Left renal cortex interstitium (tissue), 4 donors: ENCODE measurements at places on chromosomes 2 and 18.

GRCh38 chr2:118832071-118832790 is 15.2 kb downstream of the EN1 start:
- no peak for DNase-seq

GRCh38 chr2:120224256-120224655 is 1.1 kb upstream of the TMEM185B start:
- no peak for DNase-seq

DNA sequence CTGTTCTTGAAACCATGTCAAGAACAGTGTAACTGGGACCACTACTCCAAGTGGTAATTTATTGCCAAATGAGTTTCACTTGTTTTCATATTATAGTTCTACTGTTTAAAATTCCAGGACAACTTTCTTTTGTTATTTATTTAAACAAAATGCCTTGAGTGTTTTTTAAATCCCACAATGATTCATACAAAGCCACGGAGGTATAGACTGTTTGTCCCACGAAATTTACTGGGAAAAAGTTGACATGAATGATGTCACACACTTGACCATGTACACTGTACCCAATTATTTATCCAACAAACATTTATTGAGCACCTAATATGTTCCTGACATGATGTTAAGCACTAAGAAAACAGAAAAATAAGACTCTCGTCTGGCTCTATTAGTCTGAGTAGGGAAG is 243.9 kb upstream of the SIX2 start:
- no peak for DNase-seq

DNA sequence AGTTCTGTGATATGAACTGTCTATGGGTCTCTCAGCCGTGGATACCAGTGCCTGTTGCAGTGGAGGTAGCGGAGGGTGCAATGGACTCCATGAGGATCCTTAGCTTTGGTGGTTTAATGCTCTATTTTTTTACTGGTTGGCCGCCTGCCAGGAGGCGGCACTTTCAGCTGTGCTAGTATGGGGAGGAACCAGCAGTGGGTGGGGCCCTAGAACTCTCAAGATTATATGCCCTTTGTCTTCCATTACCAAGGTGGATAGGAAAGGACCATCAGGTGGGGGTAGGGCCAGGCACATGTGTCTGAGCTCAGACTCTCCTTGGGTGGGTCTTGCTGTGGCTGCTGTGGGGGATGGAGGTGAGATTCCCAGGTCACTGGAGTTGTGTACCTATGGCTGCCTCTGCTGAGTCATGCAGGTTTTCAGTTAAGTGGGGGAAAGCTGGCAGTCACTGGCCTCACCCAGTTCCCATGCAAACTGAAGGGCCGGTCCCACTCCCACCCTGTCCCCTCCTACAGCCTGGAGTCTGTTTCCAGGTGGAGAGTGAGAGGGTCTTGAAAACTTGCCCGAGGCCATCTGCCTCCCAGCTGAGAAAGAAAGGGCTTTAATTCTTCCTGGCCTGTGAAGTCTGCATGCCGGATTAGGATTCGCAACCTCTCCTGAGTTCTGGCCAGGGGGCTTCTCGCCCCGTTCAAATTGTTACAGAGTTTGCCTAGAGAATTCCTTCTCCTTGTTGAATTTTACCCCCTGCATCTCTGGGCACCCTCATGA is 14.5 kb downstream of the KCNS3 start:
- DNase-seq, result no peak

GRCh38 chr18:58793361-58793760 is 71.3 kb upstream of the ZNF532 start:
- DNase-seq, result no peak

GRCh38 chr2:36993841-36994620 is 27.7 kb upstream of the STRN start:
- DNase-seq, result no peak
